Inflammatory macrophage treated with lipopolysaccharide for 4 hours (primary cell): ENCODE measurements at places on chromosomes 3 and 15.

DNA sequence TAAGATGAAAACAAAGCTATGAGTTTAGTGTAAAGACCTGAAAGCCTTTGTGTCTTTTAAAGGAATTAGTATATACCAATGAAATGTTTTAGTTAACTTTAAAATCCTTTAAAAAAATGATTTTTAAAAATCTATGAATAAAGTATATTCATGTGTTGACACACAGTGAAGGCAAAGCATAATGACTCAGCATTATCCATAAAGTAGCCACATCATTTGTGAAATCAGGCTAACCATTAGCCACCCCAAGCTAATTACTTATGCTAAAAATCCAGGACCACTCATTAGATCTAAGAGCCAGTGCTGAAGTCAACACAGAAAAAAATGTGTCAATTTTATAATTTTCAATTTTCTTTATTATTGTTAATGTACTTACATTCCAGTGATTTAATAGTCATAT, 310.2 kb downstream of the TBC1D5 start:
- no peak for DNase-seq

DNA sequence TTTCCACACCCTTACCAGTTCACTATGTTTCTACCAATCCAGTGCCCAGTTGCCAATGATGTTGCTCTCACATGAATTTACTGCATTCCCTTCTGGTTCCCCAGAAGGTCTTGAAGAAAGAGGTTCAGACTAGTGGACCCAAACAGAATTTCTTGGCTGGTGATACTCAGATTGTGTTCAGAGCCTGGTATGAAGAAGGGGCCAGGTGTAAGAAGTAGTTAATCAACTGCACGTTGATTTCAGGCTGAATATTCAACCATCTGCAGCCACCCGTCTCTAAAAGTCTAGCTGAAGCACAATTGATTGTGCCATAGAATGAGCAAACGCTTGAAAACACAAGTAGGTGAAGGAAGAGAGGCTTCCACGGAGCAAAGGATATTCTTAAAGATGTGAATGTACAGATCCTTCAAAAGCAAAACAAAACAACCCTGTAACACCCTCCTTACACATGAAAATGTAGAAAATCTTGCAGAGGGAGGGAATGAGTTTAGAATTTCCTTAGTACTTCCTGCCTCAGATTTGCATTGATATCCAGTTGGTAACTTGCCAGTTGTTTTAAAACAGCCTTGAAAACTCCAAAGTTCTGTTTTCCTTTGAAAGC, 4.7 kb downstream of the RBMS3 start:
- DNase-seq, result no peak

DNA sequence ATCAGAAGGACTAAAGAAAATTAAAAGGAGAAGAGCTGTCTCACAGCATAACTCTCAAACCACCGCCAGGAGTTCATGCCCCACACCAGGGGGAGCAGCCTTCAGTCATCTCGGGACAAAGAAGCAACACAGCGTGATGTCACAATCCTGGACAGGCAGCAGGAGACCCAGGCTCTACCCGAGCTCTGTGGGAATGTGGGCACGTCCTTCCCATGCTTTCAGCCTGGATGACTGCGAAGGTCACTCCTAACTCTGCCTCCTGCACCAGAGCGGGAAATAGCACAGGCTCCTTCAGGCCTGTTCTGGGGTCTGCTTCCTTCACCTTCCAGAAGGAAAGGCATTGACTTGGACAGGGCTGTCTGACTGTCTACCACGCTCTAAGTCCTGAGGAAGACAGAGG, 31.3 kb downstream of the NOX5 start:
- DNase-seq, result no peak

- no peak for DNase-seq
Measured at GRCh38 chr3:25339225-25339624, 88.8 kb upstream of the RARB start.

GRCh38 chr3:195809796-195810454, 1.8 kb downstream of the MUC4 start:
- no peak for DNase-seq

GRCh38 chr3:136194409-136195257, 1.5 kb downstream of the MSL2 start:
- DNase-seq, result peak; percentile 66

DNA sequence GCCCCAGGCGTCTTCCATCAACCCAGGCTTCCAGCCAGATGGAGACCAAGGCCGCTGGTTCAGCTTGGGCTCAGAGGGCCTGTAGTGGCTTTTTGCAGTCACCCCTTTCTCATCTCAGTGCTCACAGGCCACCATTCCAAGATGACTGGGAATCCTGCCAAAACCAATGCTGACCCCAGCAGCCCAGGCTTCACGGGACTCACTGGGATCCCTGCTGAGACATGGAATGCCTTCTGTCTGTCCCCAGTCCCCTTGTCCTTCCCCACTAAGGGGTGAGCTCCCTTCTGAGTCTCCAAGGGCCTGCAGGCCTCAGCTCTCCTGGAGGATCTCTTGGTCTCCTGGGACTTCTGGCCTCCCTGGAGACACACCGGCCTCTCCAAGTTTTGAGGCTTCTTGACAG, 77.4 kb upstream of the SEC13 start:
- no peak for DNase-seq

GRCh38 chr3:54968546-54969172, 40.8 kb upstream of the LRTM1 start:
- DNase-seq, result no peak

DNA sequence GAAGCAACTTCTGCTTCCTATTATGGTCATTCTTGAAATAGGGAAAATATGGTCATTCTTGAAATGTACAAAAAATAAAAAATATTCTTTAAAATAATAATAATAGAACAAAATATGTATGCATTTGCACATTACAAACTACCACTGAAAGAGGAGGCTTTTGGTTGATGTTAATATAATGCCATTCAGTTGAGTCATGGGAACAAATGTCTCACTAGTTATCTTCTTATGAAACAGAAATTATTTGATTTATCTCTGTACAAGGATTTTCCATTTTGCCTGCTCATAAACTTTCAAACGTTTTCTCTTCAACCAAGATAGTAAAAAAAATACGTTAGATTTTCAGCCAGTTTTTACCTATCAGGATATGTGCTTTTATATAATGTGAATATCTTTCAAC, 1662.7 kb downstream of the OTOL1 start:
- DNase-seq, result no peak

DNA sequence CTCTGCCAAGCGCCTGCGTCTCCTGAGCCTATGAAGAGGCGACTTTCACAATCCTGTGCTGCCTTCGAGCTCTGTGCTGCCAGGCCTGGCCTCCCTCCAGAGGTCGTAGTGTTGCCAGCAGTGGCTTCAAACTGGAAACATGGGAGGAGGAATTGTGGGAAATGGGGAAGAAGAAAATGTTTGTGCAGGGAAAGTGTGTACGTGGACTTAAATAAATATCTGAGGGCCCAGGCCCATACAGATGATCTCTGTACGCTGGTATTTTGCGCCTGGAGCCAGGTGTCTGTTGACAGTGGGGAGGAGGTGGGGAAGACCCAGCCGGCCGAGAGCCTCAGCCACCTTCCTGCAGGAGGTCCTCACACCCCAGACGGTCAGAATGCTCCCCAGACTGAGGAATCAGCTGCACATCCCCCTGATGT, 44.6 kb downstream of the ZBTB38 start:
- no peak for DNase-seq

DNA sequence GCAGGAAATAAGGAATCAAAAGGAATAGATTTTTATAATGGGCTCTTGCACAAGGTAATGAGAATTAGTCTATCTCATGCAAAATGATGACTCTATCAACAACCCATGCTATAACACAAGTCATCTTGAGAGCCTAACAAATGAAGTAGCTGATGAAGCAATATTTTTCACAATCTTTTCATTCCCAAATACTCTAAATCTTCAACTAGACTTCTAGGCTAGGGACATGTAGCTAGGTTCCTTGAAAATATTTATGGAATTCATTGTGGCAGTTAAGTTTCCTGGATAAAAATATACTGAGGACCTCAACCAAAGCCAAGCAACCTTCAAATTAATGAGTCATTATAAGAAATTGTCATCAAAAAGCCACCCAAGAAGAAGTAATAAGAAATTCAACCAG, 55.4 kb downstream of the DCBLD2 start:
- no peak for DNase-seq

- no peak for DNase-seq
Measured at GRCh38 chr3:66082679-66083078, 44.0 kb upstream of the MAGI1 start.

- DNase-seq, result no peak
Measured at GRCh38 chr3:178646186-178646862, 110.1 kb downstream of the KCNMB2 start.

DNA sequence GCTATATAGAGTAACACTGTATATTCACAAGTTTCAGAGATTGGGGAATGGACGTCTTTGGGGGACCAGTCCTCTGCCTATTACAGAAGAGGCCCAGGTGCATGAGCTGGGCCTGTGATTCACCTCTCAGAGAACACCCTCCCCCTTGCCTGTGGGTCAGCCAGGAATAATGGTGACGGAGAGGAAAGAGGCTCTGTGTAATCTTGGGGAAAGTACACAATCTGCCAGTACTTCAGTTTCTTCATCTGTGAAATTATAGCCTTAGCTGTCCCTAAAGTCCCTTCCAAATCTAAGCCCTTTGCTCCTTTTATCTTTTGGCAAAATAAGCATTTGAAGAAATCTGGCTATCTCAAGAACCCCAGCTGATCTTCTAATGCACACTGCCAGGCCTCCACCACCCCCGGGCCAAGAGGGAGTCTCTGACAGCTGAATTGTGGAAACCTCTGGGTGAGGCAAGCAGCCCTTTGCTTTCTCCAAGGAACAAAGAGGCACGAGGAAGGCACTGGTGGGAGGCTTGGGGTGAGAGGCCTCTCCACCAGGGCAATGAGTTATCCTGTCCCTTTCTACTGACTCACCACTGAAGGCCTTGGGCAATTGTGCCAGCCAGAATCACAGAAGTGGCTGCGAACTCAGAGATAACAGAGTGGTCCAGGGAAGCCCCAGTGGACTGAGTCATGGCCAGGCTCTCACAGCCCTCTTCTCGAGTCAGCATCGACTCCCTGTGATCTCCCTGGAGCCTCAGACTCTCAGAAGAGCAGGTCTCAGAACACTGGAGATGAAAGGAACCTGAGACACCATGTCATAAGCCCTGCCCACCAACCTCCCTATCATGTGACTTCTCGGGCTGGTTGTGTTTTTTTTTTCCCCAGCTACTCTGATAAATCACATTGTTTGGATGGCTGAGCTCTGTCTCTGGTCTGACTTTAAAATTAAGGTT, 31.8 kb downstream of the CCNL1 start:
- peak; percentile 98 for DNase-seq

- no peak for DNase-seq
Measured at GRCh38 chr3:52047295-52047960, 8.9 kb downstream of the DUSP7 start.

DNA sequence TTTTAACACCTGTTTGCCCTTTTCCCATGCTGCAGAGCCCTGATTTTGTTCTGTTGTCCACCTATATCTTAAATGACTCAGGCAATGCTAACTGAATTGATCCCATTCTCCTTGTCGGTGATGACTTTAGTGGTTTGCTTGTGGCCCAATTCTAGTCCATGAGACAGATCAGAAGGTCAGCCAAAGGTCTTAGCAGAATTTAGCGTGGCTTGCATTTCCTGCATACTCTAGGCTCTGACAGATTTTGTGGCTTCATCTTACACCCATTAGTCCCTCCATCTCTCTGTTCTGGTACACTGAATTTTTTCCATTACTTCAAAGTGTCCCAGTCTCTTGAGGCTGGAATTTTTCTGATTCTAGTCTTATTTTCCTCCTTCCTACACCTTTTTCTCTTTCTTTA, 161.9 kb downstream of the STAC start:
- DNase-seq, result no peak

DNA sequence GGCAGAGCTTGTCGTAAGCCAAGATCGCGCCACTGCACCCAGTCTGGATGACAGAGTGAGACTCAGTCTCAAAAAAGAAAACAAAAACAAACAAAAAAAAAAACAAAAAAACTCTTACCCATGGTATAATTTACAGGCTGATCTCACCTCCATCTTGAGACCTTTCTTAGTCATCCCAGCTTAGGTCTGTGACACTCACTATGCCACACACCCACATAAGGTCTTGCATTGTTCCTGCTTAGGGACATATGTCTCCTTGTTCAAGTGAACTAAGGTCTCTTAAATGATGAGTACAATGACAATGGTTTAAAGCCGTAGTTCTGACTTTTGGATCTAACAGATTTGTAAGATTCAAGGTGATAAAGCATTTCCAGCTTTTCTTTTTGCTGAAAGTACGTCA, 360.2 kb upstream of the ARHGEF26 start:
- DNase-seq, result peak; percentile 41

GRCh38 chr15:39266890-39267289, 314.0 kb upstream of the THBS1 start:
- DNase-seq, result no peak

GRCh38 chr3:155362808-155363689, 69.6 kb upstream of the STRIT1 start:
- DNase-seq, result no peak

DNA sequence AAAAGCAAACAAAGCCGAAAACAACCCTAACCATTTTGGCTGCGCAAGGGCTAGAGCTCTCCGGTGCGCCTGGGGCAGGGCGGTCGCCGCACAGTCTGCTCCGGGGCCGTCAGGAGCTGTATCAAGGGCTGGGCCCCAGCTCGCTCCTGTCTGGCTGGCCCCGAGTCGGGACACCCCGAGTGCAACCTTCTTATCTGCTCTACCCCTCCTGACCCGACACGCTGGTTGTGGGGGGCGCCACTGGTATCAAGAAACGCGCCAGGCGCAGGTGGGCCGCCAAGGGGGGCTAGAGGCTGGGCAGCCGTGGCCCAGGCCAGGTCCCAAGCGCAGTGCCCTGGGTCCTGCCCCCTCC, 36.0 kb downstream of the NR2F2 start:
- no peak for DNase-seq

DNA sequence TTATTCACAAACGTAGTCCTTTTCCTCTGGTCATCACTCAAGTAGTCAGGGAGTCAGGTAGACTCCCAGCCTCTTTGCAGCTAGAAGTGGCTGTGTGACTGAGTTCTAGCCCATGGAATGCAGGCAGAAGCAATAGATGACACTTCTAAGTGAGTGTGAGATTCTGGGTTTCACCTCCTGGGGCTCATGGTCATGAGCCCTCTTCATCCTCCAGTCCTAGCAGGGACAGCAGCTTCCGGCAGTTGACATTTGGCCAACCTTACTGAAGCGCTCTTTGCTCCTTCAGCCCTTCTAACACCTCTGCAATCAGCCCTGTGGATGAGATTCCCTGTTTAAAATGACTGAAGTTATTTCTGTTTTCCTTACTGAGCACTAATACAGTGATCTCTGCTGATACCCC, 21.8 kb downstream of the SLC12A8 start:
- DNase-seq, result no peak

DNA sequence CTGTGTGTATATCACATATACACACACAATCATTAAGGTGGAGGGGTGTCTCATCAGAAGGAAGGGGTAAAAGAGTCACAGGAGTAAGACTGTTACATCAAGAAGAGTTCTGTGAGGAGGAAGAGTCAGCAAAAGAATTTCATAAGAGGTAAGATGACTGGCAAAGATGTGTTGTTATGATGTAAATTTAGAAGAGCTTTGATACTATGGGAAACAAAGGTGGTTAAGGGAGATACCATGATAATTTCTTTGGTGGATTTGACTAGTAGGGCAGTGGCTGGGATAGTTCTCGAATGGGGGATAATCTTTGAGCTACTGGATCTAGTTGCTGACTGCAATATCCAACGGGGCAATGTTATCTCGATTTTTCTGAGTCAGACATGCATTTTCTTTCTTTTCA, 61.6 kb downstream of the STAG1 start:
- no peak for DNase-seq

GRCh38 chr15:97929456-97930229, 30.9 kb upstream of the ARRDC4 start:
- DNase-seq, result no peak

- DNase-seq, result no peak
Measured at GRCh38 chr3:65330072-65330471, 642.3 kb upstream of the ADAMTS9 start.

- no peak for DNase-seq
Measured at GRCh38 chr3:56019490-56020146, 448.6 kb downstream of the ERC2 start.
